AG04449 (cell line): ENCODE measurements at places on chromosomes 1 and 21.

GRCh38 chr1:235067396-235068157 is 61.1 kb downstream of the TOMM20 start:
- peak; percentile 97 for DNase-seq

DNA sequence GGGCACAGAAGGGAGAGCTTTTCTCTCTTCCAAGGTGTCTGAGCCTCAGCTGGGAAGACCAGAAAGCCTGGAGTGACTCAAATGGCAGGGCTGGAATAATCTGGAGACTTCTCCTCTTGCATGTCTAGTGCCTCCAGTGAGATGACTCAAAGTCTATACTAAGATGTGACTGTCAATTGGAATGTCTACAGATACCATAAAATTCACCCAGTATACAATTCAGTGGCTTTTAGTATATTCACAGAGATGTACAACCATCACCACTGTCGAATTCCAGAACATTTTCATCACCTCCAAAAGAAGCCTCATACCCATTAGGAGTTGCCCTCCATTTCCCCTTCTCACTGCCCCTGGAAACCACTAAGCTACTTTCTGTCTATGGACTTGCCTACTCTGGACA is 47.9 kb upstream of the CNN3 start:
- peak; percentile 62 for DNase-seq

- no peak for DNase-seq
Observed at GRCh38 chr1:98045767-98046641, 125.2 kb upstream of the DPYD start.

- DNase-seq: no peak
Observed at GRCh38 chr1:88701275-88701674, 17.2 kb downstream of the PKN2 start.

GRCh38 chr21:14753466-14754258 is 207.5 kb upstream of the SAMSN1 start:
- no peak for DNase-seq

GRCh38 chr1:183986941-183987340 is 50.6 kb downstream of the COLGALT2 start:
- DNase-seq: no peak

DNA sequence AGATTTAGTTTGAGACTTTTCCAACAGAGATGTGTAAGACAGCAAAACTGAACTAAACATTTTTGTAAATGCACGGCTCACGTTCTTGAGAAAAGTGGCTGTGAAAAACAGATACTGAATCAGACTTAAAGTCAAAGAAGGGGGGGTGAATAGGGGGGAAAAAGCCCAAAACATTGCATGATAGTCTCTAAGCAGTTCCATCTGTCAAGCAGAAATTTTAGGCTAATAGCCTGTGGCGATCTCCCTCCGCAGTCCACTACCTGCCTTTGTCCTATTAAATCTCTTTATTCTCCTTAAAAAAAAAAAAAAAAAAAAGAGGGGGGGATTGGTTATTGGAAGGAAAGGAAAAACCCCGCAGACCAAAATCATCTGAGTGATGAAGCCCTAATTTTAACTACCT is 217.6 kb upstream of the NFIA start:
- DNase-seq: no peak

- DNase-seq: no peak
Observed at GRCh38 chr1:229572286-229572685, 13.8 kb upstream of the ABCB10 start.

- DNase-seq: no peak
Observed at GRCh38 chr1:174768516-174768915, 231.2 kb upstream of the CACYBP start.

DNA sequence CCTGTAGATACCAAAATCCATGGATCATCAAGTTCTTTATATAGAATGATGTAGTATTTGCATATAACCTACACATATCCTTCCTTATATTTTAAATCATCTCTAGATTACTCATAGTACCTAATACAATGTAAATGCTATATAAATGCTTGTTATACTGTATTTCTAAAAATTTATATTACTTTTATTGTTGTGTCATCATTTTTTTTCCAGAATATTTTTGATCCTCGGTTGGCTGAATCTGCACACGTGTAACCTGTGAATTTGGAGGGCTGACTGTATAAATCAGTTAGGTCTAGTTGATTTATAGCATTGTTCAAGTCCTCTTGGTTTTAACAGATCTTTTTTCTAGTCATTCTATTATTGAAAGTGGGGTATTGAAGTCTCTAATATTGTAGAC is 23.3 kb downstream of the OBSCN start:
- DNase-seq: no peak
